Common myeloid progenitor, CD34-positive (primary cell): ENCODE measurements at places on chromosomes 7 and 10.

DNA sequence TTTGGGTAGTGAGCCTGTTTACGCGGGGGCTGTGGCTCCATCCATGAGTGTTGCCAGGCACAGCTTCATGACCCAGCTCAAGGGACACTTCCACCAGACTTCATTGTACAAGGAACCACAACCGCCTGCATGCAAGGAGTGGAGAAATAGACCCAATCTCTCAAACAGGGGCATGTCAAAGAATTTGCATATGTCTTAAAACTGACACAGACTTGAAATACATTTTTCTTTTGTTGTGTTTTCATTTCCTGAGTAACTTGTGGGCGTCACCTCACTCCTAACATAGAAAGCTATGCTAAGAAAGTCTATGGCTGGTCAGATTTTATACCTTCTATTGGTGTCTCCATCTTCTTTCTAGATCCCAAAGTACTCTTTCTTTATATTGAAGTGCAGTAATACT, 266.2 kb upstream of the RNF32 start:
- DNase-seq = no peak

GRCh38 chr10:44287408-44287807, 97.5 kb downstream of the CXCL12 start:
- DNase-seq = no peak

DNA sequence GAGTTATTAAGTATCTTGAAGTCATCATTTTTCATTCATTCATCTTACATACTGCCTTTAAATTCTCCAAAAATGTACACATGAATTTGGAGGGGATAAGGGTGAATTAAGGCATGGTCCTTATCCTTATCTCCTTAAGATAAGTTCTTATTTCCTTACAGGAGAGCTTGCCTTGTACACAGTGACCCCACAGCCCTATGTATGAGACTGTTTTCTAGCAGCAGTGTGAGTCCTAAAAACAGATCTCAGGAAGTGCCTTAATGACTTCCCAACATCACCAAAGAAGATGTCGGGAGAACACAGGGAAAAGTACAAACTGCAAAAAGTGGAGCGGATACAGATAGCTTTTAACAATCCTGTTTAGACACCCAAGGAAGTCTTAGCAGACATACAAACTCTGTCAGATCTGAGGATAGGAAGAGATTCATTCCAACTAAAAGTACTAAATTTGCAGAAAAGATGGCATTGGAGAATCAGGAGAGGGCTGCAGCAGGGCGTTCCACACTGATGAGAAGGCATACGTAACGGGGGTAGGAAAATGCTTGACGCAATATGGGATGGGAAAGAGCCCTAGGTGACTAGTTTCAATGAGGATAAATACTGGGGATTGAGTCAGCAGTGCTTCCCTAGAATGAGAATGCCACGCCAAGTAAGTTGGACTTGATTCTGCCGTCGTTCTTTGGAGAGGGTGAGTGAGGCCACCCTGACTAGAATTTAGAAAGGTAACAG, 570.2 kb downstream of the PARD3 start:
- no peak for DNase-seq

DNA sequence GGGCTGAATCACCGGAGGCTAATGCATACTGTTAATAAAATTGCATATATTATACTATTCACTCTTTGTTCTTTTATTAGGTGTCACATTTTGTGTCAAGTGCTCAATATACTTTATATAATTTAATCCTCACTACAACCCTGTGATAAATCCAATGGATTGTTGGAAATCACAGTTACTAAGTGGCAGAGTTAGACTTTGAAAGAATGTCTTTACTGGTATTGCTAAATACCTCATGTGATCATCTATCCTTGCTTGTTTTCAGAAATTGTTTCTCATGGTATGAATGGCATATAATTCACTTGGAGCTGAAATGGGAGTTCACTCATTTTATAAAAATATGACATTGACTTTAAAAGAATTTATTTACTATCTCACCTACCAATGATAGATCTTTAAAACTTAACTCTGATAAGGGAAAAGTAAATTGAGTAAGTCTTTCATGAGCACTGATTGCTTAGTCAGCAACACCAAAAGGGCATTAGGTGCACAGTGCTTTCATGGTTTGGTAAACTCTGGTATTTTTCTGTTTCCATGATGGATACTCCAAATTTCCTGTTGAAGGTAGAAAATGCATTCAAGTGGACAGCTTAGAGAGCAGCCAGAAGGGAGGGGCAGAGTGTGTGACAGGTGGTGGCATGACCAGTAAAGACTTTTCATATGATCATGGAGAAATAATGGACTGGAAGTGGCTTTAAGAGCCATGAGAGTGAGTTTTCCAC, 22.6 kb downstream of the ENKUR start:
- DNase-seq = no peak

- peak; percentile 94 for DNase-seq
Observed at GRCh38 chr10:97869091-97870042, 19.7 kb downstream of the GOLGA7B start.

- DNase-seq = no peak
Observed at GRCh38 chr7:42552227-42552626, 315.2 kb upstream of the GLI3 start.

GRCh38 chr7:3710122-3710521, 409.1 kb downstream of the SDK1 start:
- DNase-seq = no peak

- no peak for DNase-seq
Observed at GRCh38 chr10:33015761-33016547, 57.9 kb upstream of the ITGB1 start.

DNA sequence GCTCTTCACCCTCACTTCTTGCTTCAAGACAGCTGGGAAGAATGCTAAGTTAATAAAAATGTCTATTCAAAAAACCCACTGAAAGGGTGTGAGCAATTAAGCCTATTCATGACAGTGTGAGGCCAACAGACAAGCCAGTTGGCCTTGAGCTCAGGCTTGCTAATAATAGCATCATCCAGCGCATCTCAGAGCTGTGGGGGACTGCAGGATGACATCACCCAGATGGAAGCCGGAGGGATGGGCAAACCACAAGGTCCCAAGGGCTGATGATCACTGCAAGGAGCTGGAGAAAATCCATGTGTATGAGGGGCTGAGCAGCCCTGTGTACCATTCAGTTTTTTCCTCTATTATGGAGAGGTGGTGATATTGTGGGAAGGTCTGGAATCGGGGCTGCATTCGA, 770.4 kb downstream of the TNS3 start:
- DNase-seq = no peak

DNA sequence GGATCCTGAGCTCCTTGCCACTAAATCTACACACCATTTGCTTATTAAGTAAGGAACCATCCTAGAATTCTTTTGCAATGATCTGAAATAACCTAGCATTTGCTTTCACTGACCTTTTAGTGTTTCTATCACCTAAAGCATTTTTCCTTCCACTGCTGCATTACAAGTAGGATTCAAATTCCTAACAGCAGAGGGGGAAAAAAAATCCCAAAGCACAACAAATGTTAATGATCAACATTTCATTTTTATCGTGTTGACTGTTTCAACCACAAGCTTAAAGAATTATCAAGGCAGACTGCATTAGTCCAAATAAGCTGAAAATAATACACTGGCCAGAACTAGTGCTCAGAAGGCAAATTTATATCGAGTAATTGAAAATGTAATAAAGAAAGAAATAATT, 174.7 kb upstream of the TCF7L2 start:
- no peak for DNase-seq

DNA sequence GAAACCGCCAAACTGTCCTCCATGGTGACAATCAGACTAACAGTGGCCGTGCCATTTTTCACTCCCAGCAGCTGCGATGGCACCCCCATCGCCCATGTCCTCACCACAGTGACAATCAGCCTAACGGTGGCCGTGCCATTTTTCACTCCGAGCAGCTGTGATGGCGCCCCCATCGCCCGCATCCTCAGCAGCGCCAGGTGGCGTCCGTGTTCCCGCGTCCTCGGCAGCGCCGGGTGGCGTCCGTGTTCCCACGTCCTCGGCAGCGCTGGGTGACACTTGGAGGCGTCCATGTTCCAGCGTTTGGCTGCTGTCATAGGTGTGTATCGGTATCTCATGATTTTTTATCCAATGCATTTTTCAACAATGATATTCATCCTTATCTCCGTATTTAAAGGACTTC, 267.3 kb downstream of the PTPRN2 start:
- no peak for DNase-seq

DNA sequence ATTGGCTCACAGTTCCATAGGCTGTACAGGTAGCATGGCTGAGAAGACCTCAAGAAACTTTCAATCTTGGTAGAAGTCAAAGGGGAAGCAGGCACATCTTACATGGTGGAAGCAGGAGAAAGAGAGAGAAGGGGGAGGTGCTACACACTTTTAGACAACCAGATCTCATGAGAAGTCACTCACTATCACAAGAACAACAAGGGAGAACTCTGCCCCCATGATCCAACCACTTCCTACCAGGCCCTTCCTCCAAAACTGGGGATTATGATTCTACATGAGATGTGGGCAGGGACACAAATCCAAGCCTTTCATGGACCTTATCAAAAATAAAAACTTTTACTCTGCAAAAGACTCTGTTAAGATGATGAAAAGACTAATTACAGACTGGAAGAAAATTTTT, 183.2 kb upstream of the TRIM24 start:
- DNase-seq = no peak

GRCh38 chr10:79202188-79203013, 133.6 kb downstream of the ZMIZ1 start:
- peak; percentile 81 for DNase-seq

- peak; percentile 70 for DNase-seq
Observed at GRCh38 chr7:92830532-92831110, 5.8 kb downstream of the CDK6 start.

- DNase-seq = no peak
Observed at GRCh38 chr10:110337906-110338305, 33.2 kb upstream of the SMNDC1 start.

DNA sequence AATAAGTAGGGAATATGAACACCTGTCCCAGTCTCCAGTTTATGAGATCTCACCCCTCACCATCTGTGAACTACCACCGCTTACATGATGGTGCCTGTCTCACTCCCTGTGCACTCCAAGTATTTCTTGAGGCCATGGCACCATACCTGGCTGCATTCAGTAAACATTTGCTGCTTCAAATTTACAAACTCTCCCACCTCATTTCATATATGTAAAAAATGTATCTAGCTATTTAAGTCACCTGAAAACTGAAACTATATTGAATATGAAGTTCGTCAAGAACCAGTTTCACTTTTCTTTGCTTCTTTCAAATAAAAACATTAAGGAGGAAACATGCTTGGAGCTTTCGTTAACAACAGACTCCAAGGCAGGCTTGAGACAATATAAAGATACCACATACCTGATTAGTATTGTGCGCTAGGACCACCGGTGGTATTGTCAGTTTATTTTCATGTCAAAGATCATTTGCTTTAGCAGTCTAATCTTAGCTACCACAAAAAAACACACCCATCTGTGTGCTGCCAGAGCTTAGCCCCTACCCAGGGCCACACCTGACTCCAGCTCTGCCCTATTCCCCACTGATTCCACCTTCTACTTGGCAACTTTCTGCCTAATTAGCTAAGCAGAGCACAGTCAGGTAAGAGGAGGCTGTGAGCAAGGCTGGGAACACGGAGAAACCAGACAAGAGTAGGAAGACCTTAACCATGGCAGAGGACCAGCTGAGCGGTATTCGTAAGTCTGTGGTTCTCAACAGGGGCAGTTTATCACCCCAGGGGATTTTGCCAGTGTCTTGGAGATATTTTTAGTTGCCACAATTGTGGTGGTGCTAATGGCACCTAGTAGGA, 92.0 kb downstream of the ZFAND4 start:
- peak; percentile 81 for DNase-seq

- DNase-seq = peak; percentile 97
Observed at GRCh38 chr7:105677817-105678573, 96.7 kb upstream of the EFCAB10 start.

DNA sequence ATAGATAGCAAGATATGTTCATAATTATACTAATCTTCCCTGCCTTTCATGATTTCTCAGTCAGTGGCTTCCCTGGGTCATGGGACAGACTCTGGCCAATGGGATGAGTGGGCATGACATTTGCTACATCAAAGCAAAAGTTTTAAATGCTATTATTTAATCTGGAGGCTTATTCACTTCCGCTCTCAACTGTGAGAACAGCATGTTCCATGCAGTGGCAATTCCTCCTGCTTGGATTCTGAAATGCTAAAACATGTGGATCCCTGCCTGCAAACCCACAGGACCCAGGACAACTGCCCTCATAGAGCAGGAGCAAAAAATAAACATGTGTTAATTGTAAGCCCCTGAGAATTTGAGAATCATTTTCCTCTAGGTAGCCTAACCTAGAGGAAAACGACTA, 1412.4 kb upstream of the CELF2 start:
- DNase-seq = no peak

DNA sequence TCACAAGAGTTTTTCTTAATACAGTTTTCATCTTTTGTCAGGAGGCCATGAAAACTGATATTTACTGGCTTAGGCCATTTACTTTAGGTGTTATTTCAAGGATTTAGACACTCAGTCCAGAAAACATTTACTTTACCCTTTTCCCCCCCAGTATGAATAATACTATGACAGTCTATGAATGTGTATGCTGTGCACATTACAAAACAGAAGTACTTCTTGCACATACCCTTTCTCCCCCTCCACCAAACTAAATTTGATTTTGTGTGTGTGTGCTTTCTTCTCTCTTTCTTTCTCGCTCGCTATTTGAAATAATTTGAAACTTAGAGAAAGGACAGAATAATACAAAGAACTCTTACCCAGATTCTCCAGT, 41.3 kb downstream of the RBM33 start:
- no peak for DNase-seq

- no peak for DNase-seq
Observed at GRCh38 chr10:113449006-113449695, 103.7 kb upstream of the HABP2 start.

DNA sequence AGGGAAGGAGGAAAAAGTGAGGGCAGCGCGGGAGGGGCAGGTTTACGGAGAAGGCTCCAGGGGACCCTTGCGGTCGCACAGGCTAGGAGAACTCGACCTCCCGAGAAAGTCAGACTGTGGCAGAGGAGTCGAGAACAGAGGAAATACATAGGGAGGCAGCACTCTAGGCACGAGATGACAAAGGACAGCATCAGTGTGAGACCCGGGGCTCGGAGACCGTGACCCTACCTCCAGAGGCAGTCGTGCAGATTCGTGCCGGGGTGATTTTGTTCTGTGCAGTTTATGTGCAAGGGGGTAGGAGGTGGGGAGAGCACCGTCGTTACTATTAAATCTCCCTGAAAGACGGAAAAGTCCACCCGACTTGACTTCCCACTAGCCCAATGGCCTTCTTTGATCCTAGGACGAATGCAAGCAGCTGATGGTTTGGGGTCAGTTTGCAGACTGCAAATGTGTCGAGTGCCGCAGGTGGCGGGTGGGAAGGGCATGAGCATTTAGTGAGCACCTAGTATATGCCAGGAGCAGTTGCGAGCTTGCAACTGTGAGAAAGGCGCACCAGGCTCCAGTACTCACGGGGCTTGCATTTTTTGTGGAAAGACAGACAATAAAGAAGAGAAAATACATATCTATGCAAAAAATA, 674 bp upstream of the OSBPL3 start:
- no peak for DNase-seq

- no peak for DNase-seq
Observed at GRCh38 chr7:151349507-151349853, 7.9 kb downstream of the NUB1 start.

- DNase-seq = no peak
Observed at GRCh38 chr7:781186-781849, 51.0 kb upstream of the SUN1 start.
